ENCODE measurements at places on chromosomes 3 and 15.
A peak's percentile ranks its signal among the peaks of the same experiment; 100 is the strongest.

GRCh38 chr15:66999046-66999968 lies 66.1 kb upstream of the SMAD3 start:
- DNase-seq, result no peak

DNA sequence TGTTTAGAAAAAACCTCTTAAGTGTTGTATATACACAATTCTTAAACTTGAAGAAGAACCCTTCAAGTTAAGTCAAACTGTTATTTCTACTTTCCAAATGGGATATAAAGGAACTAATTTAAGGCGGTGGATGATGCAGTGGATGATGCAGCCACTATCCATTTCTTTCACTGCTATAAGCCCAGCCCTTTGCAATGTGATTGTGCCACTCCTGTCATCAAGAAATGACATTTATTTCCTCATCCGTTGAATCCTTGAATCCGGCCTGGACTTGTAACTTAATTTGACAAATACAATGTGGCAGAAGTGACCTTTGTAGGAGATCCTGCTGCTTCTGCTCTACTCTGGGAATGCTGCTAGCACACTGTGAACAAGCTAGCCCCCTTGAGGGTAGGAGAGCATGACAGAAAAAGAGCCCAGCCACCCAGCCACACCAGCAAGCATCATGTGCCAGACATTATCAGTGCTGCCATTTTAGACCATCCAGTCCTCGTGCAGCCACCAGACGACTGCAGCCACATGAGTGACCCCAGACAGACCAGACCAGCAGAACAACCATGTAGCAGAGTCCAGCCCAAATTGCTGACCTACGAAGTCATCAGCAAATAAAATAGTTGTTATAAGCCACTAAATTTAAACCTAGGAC lies 47.4 kb downstream of the UACA start:
- no peak for DNase-seq

DNA sequence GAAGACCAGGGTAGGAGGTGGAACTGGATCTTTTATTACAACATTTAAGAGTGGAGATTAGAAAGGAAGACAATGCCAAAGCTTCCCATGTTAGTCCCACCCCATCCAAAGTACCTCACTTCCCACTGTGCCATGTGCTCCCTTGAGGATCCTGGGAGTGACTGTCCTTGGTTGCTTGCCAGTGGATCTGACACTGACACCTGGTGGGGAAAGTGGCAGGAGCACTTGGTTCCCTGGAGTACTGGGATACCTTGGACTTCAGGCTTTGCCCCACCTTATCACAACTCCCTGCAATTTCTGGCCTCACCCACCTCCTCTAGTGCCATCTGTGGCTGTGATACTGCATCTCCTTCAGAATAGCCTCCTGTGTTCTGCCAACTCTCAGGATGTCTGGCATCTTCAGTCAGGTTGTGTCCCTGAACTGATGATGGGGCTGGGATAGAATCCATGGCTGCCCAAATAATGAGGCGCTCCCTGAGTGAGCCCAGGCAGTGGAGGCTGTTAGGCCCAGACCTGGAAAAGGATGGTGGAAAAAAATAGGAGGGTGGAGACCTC lies 1.3 kb downstream of the ELL3 start:
- DNase-seq, result peak; percentile 32

DNA sequence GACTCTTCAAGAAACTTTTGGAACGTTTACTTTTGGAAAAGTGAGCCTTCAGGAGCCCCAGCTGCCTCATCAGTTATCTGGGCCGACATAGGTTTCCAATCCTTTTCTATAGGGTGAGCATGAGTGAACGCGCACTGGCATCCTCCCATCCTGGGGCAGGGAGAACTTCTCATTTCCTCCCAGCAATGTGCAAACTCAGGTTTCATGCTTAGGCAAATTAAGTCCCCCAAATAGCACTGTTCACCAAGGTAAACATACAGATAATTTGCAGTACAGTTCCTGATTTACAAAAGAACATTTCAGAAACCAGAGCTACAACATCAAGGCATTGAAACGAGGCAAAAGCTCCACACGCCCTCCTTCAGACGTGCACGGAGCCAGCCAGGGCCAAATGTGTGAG lies 333.5 kb upstream of the NR2E3 start:
- DNase-seq, result no peak

DNA sequence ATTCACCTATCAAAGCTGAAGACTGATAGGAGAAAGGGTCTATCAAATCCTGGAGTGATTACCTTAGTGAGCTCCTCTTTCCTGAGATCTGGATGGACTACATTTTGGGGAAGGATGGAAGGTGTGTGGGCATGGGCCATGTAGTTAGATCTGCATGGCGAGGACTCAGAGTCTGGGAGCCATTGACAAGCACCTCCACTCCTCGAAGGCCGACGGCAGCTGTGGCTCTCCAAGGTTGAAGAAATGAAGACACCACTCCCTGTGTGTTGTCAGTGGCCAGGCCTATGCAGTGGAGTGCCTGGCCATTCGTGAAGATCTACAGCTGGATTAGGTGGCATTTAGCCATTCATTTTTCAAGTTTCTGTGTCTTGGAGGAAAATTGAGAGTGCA lies 509.2 kb downstream of the GABRG3 start:
- no peak for DNase-seq

GRCh38 chr3:71568207-71568606 lies 15.3 kb downstream of the FOXP1 start:
- no peak for DNase-seq

GRCh38 chr3:168061332-168061996 lies 34.3 kb downstream of the GOLIM4 start:
- no peak for DNase-seq

DNA sequence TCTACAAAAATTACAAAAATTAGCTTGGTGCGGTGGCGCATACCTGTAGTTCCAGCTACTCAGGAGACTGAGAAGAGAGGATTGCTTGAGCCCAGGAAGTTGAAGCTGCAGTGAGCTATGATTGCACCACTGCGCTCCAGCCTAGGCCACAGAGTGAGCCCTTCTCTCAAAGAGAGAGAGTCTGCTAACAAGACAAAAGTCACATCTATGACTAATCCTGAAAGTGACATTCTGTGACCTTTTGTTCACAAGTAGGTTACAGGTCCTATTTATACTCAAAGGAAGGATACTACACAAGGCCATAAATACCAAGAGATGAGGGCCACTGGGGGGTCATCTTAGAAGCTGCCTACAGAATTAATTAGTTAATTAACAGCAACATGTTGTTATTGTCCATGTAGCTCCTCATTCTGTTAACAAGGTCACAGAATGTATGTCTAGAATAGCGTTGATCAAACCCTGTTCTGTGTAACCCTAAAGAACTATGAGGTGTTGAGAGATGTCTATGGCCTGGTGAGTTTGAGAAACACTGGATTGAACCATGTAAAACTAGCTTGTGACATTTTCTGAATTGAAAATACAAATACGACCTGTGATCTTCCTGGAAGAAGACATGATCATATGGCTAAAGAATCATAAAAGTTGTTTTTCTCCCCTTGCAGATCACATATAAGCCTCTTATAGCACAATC lies 97.0 kb downstream of the SAMMSON start:
- no peak for DNase-seq

GRCh38 chr3:127106053-127106452 lies 86.9 kb upstream of the PRR23E start:
- DNase-seq, result no peak

DNA sequence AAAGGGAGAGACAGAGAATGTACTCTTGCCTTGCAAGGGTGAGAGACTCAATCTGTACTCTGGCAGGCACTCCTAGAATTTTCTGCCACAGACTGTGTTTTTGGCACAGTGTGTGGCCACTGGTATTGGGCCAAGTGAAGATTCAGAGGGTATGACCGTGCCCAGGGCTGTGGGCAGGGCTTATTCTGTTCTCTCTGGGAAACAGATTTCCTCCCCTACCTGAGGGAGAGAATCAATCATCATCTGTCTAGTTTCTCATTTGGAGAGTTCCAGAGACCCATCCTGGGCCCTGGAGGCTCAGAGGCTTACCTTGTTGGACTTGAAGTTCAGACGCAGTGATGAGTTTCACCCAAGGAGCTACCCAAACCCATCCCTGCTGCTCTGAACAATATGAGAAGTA lies 28.2 kb downstream of the CSTA start:
- no peak for DNase-seq

GRCh38 chr15:93527374-93528050 lies 438.5 kb upstream of the RGMA start:
- DNase-seq, result no peak

DNA sequence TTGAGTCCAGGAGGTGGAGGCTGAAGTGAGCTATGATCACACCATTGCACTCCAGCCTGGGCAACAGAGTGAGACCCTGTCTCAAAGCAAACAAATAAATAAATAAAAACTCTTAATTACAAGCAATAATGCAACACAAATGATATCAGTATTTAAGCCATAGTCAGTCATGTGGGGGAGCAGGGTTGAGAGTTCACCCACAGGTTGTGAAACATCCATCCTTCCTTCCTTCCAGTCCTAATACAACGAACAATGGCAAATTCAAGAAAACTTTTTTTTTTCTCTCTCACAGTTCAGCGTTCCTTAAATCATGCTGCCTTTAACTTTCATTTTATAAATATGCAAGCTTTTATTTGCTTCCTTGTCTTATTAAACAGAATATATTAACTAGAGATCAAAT lies 24.1 kb downstream of the ZNF592 start:
- no peak for DNase-seq

GRCh38 chr3:112650482-112650881 lies 9.5 kb upstream of the CCDC80 start:
- no peak for DNase-seq

GRCh38 chr3:33858131-33858530 lies 59.7 kb downstream of the PDCD6IP start:
- DNase-seq, result no peak

- no peak for DNase-seq
Observed at GRCh38 chr15:57665939-57666338, 40.6 kb upstream of the POLR2M start.

DNA sequence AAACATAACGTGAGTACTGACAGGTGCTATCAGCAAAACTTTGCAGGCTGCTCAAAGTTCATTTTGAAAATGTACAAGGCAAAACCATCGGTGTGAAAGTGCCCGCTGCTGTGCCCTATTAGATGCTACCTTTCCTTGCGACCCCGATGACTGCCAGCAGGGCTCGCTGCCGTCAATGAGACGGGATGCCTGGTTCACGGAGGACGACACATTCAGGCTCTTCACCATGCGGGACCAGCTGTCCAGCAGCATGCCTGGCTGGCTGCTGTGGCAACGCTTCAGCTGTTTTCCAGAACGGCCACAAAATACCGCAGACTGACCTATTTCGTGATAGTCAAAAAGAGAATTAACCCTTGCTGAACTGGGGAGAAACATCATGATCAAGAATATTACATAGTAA lies 92.7 kb upstream of the OCA2 start:
- no peak for DNase-seq

- peak; percentile 5 for DNase-seq
Observed at GRCh38 chr3:119891944-119892721, 110.2 kb downstream of the NR1I2 start.

DNA sequence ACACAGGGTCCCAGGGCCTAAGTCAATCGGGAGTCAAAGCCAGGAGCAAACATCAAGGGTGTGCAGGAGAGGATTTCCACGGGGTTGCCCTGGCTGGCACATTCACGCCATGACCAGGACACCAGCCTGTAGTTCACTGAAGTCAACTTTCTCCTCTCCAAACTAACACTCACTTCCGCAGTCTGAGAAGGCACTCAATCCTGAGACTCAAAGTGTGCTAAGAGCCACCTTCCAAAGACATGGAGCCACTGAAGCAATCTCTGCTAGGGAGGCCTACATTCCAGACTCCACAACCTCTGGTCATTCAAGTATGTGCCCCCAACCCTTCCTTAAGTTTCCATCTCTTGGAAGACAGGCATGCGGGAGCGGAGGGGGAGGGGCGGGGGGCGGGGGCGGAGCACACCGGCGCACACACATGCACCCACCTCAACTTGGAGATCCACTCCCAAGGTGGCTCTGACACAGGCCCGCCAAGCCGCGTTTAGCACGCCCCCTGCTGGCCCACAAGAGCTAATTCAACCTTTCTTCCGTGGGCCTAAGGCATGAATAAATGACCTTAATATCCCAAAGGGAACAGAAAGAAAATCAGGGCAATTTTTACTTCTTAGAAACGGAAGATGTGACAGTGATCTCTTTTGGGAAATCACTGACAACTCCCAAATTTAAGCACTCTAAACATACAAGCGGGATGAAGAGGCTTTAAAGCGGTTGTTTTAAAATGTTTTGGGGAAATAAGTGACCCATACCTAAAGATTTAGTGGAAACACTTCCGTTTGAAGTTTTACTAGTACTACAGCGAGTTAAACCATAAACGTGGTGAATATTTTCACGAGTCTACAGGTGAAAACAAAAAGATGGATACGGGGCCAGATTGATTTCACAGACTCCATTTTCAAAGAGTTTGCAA lies 162.5 kb upstream of the CHRNA7 start:
- DNase-seq, result peak; percentile 1

DNA sequence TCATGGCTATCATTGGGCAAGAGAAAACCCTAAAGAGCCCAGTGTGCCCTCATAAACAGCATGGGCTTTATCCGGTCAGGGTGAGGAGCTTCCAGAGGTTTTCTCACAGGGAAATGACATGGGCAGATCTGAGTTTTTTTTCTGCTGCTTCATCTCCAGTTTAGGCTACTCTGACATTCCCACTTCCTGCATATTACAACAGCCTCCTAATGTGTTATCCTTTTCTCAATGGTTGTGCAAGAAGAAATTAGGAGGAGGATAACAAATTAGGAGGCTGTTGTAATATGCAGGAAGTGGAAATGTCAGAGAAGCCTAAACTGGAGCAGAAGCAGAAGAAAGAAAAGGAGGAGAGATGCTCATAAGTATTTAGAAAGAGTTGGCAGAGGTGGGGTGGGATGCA lies 175.6 kb downstream of the MTHFS start:
- no peak for DNase-seq

DNA sequence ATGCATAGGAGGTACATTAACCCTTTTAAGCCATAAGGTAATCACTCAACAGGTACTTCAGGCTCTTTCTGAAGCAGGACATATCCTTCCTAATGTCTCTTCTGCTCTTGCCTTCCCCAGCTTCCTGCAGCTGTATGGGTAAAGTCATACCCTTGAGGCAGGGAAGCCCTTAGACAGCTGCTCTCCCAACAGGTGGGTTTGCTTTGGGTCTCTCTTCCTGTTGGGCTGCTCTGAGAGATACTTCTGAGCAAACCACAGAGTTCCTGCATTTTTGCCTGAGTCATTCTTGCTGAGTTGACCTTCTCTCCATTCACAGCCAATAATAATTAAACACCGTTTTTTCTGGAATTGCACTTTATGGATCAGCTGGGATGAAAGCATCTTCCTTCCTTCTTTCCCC lies 2.0 kb upstream of the TRAT1 start:
- no peak for DNase-seq

DNA sequence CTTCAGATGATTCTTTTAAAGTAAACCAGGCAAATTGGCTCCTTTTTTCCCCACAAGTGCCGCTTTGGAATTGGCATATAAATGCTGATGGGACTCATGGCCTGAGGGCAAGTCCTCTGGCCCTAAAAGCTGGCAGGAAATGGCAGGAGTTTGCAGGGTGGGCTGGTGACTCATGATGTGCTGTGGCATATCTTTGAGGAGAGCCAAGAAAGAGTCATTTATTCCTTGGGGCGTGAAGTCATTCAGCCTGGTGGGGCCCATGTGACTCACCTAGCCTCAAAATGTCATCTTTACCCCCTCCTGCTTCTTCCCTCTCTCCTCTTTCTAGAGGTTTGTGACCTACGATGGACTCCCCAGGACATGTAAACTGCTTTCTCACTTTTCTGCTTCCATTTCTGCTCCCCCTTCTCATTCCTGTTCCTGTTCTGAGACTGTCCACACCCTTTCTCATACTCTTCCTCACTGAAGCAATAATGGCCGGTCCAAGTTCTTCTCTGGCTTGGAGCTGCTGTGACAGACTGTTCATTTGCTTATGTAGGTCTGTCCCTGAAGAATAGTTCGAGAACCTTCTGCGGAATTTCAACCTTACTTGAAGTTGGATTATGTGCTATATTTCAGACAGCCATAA lies 326.1 kb downstream of the SATB1 start:
- DNase-seq, result no peak

Data from DMS79 treated with DMSO at 0.1 percent for 48 hours (cell line).